ENCODE measurements at places on chromosomes 1 and 21.

- no peak for DNase-seq
Measured at GRCh38 chr1:9684801-9685200, 33.3 kb downstream of the PIK3CD start.

DNA sequence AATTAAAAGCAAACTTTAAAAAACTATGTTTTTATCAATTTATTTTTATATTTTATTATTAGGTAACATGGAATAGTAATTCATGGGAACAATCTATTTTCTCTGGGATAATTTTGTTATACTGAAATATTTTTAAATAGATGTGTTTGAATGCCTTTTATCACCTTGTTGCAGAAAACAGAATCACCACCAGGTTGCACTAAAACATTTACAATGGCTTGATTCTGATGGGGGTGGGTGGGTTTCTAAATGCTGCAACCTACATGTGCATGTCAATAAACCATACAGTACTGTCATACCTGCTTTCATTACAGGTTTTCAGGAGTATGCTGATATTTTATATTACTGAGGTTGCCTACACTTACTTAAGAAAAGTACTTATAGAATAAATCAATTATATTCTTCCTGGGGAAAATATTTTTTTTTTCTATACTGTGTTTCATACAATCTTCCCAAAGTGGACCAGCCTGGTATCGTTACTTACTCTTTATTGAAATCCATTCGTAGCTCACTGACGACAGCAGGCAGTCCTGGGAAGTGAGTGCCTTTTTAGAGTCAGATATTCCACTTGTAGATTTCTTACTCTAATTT, 132.8 kb downstream of the PTPRC start:
- no peak for DNase-seq

- DNase-seq = no peak
Measured at GRCh38 chr1:39917825-39918224, 16.1 kb upstream of the MYCL start.

DNA sequence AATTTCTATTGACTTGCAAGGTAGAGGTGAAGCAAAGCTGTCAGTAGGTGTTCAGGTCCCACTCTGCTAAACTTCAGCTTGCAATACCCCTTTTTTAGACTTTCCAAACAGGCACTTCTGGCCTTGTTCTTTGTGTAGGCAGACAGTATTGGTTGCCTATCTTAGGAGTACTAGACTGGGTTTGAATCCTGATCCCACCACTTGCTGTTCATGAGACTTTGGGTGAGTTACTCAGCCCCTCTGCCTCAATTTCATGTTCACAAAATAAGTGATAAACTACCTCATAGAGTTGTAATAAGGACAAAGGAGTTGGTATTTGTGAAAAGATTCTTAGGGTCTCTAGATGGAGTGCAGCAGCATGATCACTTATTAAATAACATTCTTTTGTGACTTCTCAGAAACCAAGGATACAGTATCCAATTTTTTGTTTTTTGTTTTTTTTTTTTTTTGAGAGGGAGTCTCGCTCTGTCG, 5.2 kb downstream of the RCC1 start:
- DNase-seq = no peak

DNA sequence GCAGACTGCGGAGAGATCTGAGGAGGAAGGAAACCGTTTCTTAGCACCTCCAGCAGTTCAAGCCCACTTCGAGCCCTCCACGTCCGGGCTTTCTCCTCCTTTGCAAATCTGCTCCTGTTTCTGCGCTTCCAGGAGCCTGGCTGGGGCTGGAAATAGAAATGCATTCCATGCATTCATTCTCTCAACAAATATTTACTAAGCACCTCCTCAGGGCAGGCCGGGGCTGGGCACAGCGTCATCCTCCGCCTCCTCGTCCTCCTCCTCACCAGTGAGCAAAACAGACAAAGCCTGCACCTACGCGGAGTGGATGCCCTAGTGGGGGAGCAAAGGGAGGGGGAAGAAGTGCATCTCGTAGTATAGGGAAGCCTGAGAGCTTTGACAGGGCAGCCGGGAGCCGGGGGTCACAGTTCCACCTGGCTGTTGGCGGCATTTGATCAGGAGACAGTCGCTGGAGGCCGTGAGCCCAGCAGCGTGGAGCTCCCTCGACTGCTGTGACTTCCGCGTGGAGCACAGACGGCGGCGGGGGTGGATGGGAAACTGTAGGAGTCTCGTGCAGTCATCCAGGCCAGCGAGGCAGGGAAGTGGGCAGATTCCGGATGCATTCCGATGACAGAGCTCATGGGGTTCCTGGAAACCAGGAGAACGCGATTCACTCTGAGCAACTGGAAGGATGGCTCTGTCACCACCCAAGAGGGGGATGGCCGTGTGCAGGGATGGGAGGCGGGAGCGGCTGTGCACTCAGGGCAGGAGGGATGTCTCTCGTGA, 93.5 kb downstream of the SIK1 start:
- DNase-seq = peak; percentile 60

DNA sequence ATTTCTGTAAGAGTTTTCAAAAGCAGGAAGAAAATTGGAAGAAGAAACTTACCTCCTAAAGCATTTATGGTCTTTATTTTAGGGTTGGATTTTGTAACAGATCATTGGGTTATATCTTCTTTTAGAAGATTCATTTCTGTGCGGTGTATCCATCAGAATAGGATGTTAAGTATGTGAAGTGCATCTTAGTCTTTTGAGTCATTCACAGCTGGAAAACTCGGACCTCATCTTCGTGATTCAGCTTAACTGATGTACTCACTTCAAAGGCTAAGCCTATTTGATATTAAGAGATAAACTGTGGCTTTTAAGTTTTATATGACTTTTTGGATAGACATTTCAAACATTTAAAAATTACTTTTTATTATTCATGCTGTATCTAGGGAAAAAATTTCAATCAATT, 56.3 kb downstream of the GIPC2 start:
- no peak for DNase-seq

Measured in frontal cortex (tissue), 4 donors.